ENCODE measurements at places on chromosomes 2 and 18. TPM values are rescaled to one million over a fixed set of nuclear protein-coding genes. Genes with fewer than 3 reads are reported as not detected.
A peak's percentile ranks its signal among the peaks of the same experiment; 100 is the strongest.

DNA sequence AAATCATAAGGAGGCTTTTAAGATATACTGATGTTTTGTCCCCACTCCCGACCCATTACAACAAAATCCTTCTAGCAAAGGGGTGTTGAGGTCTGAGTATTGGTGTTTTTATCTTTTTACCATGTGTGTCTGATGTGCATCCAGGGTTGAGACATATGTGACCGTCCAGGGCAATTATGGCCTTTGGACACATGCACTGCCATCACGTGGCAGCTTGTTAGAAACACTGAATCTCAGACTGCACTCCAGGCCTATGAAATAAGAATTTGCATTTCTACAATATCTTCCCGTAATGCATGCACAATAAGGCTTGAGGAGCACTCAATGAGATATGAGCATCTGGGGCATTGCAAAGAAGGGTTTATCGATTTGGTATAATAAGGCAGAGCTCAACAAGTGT, 235.1 kb upstream of the ZNF804A start:
- peak; percentile 26 for DNase-seq

Gene ZC3H8
- 27.0 TPM for total RNA-seq

Gene DHRS9
- not detected for total RNA-seq

GRCh38 chr2:66080127-66080526, 354.8 kb upstream of the MEIS1 start:
- no peak for DNase-seq

- no peak for DNase-seq
Observed at GRCh38 chr2:12484536-12485115, 232.1 kb upstream of the TRIB2 start.

DNA sequence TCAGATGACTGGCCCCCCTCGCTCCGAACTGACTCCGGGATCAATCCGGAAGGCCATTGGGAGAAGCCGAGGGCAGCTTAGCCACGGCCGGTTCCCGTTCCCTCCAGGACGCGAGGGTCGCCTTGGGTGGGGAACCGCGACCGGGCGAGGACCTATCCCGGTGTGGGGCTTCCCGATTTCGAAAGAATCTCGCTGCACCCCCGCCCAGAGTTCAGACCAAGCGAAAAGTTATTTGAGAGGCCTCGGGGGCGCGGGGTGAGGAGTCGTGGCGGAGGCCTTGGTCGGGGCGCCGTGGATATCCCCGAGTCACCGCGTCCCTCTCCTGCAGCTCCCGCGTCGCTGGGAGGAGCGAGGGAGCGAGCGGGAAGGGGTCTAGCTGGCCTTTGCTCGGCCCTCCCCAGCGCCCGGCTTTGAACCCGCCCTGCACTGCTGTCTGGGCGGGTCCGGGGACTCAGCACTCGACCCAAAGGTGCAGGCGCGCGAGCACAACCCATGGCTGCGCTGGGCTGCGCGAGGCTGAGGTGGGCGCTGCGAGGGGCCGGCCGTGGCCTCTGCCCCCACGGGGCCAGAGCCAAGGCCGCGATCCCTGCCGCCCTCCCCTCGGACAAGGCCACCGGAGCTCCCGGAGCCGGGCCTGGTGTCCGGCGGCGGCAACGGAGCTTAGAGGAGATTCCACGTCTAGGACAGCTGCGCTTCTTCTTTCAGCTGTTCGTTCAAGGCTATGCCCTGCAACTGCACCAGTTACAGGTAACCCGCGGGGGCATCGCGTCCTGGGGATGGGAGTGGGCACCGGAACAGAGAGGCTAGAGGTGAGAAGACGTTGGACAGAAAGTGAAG, at the start of gene CYP27A1:
Gene CYP27A1, plus strand, starts transcription at position 457 of the 837 bp plus-strand sequence. Its CDS starts 36 bp downstream, at position 493.
- DNase-seq = no peak

All from NCI-H460 (cell line).